Epithelial cell of proximal tubule (primary cell): ENCODE measurements at places on chromosomes 5 and 9. TPM values are rescaled to one million over a fixed set of nuclear protein-coding genes. Genes with fewer than 3 reads are reported as not detected.

- no peak for DNase-seq
These were observed 3.2 kb upstream of the NRARP start for GRCh38 chr9:137305060-137305797.

CCNI2 gene
- 1.1 and 3.8 TPM in 2 replicates for total RNA-seq

PCDHGA9 gene
- total RNA-seq: 1.1 and 1.9 TPM in 2 replicates

SHOC1 gene
- total RNA-seq: 0.07 TPM in 1 of 2 replicates, not detected in the other

- no peak for DNase-seq
These were observed 354.4 kb downstream of the DIRAS2 start for GRCh38 chr9:90288275-90288639.

DNA sequence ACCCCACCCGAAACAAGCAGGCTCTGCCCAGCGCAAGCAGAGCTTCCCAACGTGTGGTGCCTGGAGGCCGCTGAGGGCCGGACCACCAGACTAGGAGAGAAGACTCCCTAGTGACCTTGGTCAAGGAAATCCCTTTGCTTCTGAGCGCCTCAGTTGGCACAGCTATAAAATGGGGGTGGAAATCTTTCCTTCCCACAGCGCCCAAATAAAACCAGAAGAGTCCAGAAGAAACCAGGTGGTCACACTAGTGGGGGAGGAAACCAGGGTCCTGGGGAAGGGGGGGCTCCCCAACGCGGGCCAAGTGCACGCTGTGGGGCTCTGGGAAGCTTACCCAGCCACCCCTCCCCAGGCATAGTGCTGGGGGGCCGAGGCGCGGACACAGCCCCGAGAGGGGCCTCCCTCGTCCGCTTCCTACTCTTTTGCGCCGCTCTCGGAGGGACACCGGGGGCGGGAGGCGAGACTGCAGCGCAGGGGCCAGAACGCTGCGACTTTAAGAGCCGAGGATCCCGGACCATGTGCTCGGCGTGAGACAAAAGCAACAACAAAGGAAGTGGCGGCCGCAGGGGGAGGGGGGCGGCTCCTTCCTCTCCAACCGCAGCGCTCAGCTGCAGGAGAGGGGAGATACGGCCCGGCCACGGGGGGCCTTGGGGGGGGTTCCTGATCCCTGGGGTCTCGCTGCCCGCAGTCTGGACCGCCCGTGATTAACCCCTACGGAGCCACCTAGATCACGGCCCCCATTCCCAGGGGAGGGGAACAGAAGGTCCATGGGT, 885 bp downstream of the RNF44 start:
- DNase-seq: no peak

SLC34A3 gene
- 0.07 TPM in 1 of 2 replicates, not detected in the other for total RNA-seq

- no peak for DNase-seq
These were observed 460.7 kb downstream of the NTRK2 start for GRCh38 chr9:85130260-85130659.

- no peak for DNase-seq
These were observed 69.5 kb upstream of the ANXA1 start for GRCh38 chr9:73081979-73082657.

- DNase-seq: no peak
These were observed 7.4 kb downstream of the SLC44A1 start for GRCh38 chr9:105251733-105252404.

GRCh38 chr5:140240987-140241706, 61.8 kb downstream of the PFDN1 start:
- no peak for DNase-seq
